CD8-positive, alpha-beta memory T cell (primary cell): ENCODE measurements at places on chromosomes 16 and 17. TPM values are rescaled to one million over a fixed set of nuclear protein-coding genes. Genes with fewer than 3 reads are reported as not detected.

DNA sequence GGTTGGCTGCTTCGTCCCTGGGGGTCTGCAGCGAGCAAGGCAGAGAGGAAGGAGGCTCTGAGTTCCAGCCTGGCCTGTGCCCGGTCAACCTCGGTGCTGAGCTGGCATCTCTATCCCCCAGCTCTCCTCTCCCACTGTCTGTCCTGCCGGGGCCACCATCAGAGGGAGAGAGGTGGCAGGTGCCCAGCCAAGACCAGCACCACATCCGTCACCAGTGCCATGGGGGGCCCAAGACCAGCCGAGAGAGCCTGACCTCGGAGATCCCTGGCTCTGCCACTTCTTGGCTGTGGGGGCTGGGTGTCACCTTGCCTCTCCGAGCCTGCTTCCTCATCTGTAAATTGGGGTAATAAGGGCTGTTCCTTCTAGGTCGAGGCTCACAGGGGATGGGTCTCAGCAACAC is 560 bp upstream of the P2RX1 start:
- H3K27me3 ChIP-seq: no peaks in the 10 kb centered on the region
- no peak for DNase-seq
- H3K4me3 ChIP-seq: no peak overlapping the region
- H3K36me3 ChIP-seq: no peaks in the 10 kb centered on the region
- H3K4me1 ChIP-seq: peaks cover 39% of the 10 kb centered on the region

DNA sequence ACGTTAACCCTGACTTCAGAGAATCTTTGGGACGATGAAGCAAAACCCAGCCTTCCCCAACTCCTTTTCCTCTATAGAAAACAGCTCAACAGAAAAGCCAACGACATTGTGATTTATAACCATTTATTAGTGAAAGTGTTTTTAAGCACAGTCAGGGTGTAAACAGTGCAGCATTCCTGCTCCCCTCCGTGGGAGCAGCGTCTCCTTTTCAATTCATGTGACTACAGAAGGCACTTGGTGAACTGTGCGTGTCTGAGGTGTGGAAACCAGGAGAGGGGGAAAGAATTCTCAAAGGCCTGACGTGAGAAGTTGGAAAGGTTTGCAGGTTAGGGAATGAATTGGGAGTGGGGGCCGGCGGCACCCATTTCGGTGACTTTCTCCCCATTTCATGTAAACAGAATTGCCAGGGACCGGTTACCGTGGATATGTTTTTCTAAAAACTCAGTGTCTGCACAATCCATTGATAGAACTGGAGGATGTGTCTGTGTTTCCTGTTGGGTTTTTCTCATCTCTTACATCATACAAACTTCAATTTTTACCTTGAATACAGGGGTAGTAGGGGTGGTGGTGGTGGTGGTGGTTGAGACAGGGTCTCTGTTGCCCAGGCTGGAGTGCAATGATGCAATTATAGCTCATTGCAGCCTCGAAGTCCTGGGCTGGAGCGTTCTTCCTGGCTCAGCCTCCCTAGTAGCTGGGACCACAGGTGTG is 53.1 kb downstream of the NDE1 start:
- peaks cover 10% of the 10 kb centered on the region for H3K36me3 ChIP-seq
- no peak for DNase-seq
- H3K4me3 ChIP-seq: no peak overlapping the region
- H3K4me1 ChIP-seq: no peaks in the 10 kb centered on the region

Gene KRT28
- not detected for total RNA-seq

Gene KRTAP4-5
- not detected for total RNA-seq

Gene CAVIN1
- 0.22 TPM for total RNA-seq

Gene VTN
- total RNA-seq: 0.18 TPM

Gene MYH11
- not detected for total RNA-seq
